ENCODE measurements at places on chromosomes 2 and 18.

DNA sequence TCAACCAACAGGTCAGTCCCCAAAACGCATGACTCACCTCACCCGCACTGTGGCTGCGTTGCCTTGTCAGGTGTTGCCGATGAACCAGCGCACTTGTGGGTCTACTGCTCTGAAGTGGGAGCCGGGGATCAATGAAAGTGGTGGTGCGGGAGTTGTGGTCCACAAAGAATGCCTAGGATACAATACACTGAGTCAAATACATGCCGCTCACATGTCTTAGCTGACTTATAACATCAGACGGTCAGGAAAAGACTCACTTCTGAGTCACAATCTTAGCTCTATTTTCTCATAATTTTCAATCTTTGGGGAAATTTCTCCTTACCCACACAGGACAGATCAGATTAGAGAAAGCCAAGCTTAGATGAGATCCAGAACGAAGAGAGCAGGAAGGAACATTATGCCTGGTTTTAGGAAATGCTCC lies 107.1 kb upstream of the STK17B start:
- DNase-seq = no peak

DNA sequence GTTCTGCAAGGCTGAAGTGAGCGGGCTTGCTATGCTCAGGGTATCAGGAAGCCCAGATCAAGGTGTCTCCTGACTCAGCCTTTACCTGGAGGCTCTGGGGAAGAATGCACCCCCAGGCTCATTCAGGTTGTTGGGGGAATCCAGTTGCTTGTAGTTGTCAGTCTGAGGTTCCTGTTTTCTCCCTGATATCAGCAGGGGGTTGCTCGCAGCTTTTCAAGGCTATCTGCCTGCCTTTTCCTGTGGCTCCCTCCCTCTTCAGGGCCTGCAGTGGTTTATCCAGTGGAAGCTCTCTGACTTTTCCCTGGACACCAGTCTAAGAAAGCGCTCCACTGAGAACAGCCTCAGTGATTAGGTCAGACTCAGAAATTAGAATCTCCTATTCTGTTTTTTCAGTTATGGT lies 116.6 kb downstream of the PTPRM start:
- DNase-seq = no peak

DNA sequence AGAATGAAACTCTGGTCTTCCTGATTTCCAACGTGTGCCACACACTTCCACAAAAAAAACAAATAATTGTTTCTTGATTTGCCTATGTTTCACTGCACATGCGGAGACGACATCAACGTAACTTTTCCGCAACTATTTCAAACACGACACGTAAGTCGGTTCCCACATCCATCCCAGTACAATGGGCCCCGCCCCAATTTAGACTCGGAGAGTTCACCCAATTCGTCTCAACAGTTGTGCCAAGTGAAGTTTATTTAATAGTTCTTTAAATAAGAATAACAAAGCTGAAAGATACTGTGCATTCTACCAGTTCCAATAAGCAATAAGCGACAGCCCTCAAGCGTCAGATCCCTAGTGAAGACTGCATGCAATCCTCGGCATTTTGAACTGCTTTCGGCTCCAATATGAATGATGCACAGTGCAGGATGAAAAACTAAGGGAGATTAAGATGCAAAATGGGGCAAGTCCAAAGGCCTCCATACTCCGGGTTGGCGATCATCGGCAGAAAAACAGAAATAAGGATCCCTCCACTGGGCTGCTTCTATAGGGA lies 664 bp downstream of the CCT4 start:
- no peak for DNase-seq

DNA sequence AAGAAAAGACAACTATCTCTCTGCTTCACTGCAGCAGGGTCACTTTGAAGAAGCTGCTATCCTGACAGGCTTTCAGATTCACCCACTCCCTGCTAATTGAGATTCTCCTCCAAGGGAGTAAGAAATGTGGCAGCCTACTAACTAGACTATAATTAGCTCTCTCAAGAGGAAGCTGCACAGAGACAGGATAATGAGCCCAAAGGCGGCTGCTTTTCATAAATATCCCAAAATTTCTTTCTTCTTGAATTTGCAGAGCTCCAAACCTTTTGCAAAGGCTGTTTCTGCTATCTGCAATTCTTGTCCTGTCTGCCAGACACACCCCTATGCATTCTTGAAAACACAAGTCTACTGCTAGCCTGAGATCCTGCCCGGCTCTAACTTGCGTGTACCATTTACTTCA lies 54.0 kb upstream of the RNU4ATAC start:
- no peak for DNase-seq

DNA sequence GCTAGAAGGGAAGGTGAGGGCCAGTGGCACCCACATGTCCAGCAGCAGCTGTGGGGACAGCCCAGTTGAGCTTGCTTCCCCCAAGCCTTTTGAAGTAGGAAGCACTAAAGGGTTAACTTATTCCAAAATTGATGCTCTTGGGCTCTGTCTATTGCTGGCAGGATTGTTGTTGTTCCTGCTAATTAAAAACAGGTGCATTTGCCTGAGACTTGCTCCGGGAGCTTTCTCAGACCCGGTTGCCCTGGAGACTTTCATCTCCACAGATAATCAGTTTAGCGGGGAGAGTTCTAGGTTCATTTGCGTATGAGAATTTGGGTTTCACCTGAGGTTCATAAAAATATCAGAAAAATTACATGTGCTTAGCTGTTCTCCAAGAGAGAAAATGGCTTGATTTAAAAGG lies 277.3 kb downstream of the LRATD1 start:
- no peak for DNase-seq

GRCh38 chr2:72141032-72141645 lies 6.5 kb downstream of the CYP26B1 start:
- DNase-seq = no peak

GRCh38 chr18:79739440-79739778 lies 58.3 kb upstream of the KCNG2 start:
- DNase-seq = no peak

- DNase-seq = no peak
These were observed 64.1 kb upstream of the NDUFV2 start for GRCh38 chr18:9038277-9038871.

GRCh38 chr18:60905699-60906098 lies 427.5 kb upstream of the CDH20 start:
- no peak for DNase-seq

GRCh38 chr18:64273724-64274123 lies 124.8 kb upstream of the LINC00305 start:
- no peak for DNase-seq

DNA sequence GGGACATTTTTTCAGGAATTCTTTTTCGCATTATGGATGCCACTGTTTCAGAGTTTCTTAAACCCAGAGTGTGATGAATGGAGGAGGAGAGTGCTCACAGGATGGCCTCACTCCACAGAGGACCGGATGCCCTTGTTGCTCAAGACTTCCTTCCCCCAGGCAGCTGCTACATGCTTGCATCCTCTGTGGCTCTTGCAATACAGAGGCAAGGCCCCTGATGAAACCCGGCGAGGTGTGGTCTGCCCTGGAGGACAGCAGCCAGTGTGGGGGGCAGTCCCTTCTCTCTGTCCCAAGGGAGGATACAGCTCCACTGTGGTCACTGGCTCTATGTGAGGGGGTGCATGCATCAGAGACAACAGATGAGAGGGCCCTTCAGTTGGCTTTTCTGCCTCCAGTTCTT lies 109.6 kb downstream of the SH3RF3 start:
- DNase-seq = no peak

DNA sequence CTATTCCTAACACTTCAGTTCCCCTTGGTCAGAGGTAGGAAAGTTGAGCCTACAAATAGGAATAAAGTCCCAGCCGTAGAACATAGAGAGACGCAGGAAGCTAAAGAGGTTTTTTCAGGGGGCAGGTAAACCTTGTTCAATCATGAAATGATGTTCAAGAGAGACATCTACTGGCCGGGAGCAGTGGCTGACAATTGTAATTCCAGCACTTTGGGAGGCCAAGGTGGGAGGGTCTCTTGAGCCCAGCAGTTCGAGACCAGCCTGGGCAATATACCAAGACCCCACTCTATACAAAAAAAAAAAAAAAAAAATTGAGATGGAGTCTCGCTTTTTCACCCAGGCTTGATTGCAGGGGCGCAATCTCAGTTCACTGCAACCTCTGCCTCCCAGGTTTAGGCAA lies 66.7 kb upstream of the DNAJC10 start:
- DNase-seq = no peak

DNA sequence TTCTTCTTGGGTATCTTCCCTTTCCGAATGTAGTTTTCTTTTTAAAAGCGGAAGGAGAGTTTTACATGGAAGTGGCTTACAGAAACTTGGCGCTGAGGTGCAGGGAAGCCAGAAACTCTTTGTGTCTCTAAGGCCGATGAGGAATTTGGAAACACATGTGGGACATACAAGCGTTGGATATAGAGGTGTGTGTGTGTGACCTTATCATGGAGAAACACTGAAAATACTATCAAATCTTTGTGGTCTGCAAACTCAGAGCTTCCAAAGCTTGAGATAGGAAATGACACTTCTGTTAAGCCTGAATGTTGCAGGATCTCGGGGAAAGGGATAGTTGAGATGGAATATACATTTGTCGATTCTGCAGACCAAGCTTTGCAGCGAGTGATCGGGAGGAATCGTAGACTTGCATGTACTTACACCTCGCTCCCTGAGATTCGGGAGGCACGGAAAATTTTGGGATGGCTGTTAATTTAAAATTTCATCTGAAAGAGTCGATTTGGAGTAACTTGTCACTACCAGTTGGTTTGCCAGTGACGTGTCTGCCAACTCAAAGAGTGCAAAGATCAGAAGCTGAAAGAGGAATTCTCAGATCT lies 1.0 kb downstream of the NAB1 start:
- no peak for DNase-seq

DNA sequence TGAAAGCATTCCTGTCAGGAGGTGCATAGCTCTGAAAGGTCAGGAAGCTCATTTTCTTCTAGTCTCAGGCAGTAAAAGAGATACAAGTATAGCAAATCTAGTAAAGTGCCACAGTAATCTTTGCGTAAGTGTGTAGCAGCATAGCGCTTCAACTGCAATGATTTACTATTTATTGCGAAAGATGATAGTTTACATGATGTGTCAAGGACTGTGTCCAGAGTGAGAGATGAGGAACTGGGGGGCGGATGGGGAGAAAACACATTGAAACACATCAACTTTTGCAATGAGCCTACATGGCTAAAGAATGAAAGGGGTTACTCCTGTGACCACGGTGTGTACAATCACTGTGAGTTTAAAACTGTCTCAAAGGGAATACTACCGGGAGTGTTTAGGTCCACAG lies 644.4 kb downstream of the GALR1 start:
- no peak for DNase-seq

- DNase-seq = no peak
These were observed 169.1 kb downstream of the RPIA start for GRCh38 chr2:88860421-88861075.

DNA sequence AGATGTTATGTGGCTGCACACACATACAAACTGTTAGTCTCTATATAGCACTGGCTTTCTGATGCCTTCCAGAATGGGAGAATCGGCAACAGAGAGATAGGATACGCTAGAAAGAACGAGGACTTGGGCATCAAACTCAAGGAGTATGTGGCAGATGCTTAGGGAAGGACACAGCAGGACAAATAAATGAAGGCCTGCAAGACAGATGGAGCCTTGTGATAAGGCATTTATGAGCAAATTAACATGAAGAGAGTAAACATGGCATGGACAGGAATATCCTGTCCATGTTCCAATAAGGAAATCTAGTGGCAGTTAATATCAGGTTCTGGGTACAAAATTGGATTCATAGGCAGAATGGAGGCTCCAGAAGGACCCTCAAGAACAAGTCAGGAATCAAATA lies 136.9 kb downstream of the SLC4A10 start:
- no peak for DNase-seq

GRCh38 chr2:108575132-108575966 lies 41.1 kb downstream of the LIMS1 start:
- no peak for DNase-seq

DNA sequence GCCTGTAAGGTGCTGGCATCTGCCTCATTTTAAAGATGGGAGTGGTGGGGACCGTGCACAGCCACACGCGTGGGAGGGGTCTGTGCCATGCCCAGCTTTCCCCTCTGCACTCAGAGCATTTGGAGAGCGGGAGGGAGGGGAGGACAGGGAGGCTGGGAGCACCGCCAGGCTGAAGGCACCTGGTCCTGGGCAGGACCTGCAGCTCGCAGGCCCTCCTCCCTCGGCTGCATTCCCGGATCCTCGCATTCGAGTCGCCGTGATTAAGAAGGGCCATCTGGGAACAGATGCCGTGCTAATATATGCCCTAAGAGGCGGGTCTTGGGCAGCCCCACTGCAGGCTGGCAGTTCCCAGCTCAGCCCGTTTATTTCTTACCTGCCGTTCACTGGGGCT lies 84.0 kb downstream of the PTGR3 start:
- DNase-seq = no peak

- no peak for DNase-seq
These were observed 141.9 kb upstream of the RBMS1 start for GRCh38 chr2:160635488-160635887.

DNA sequence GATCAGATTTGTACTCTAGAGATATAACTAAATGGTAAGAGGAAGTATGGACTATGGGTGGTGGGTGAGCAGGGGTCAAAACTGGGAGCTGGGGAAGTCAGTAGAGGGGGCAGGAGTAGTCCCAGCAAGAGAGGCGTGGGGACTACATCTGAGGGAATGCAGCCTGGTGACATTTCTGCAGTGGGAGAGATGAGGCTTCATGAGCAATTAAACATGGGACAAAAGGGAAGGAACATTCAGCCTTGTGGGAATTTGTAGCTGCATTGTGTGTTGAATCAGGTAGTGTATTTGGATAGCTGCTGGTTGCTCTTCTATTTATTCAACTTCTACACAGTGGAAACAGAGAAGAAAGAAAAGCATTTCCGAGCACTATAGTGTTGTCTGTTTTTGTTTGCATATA lies 3.6 kb downstream of the CNOT11 start:
- DNase-seq = no peak

- no peak for DNase-seq
These were observed 45.8 kb downstream of the E2F6 start for GRCh38 chr2:11420190-11420589.

- no peak for DNase-seq
These were observed 428.7 kb upstream of the ACVR2A start for GRCh38 chr2:147416099-147416498.

DNA sequence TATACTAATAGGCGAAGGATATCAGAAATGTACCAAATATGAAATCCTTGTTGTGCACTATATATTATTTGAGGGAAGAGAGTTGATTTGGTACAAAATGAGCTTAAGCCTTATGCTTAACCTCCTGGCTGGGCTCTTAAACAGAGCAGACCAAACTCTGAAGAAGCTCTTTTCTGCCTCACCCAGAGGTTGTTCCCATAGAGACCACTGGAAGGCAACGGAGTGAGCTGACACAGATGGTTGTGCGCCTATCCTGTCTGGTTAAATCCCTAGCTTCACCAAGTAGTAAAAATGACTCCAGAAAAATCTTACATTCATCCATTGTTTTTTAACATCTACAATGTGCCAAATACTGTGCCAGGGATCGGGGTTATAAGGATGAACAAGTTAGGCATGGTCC lies 55.9 kb upstream of the NOL4 start:
- no peak for DNase-seq

DNA sequence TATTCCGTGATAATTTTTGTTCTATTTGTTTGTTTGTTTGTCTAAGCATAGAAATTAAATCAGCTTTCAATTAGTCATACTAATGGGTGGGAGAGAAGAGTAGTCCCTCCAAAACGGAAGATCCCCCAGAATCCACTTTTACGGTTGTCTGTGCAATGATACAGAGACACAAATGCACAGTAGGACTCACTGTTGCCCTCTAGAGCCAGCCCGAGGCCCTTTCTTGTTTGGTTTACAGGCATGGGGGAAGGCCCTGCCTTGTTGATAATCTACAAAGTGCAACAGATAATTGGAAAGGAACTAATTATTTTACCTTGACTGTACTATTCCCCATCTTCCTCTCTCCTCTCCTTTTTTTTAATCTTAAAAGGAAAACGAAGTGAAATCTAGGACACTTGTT lies 121.1 kb downstream of the ACOXL start:
- no peak for DNase-seq

GRCh38 chr2:86025229-86025820 lies 80.4 kb downstream of the POLR1A start:
- DNase-seq = no peak

Measured in vagina (tissue), 2 donors.